GM18507 (cell line): ENCODE measurements at places on chromosomes 3 and 15.

DNA sequence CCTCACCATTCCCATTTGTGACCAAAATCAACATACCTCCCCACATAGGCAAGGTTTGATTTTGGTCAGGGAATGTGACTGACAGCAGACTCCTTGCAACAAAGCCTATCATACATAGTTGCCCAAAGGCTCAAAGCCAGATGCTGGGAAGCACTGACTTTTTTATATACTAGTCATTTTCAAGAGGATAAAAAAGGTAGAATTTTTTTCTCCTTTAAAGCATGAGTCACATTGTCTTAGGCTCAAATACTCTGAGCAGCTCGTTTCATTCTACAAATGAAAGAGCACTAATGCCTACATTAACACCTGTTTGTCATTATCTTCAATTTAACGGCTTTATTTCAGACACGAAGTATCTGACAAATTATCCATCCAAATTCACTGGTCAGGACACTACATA lies 36.2 kb downstream of the ICE2 start:
- no peak for DNase-seq

GRCh38 chr3:4756855-4757574 lies 222.2 kb upstream of the BHLHE40 start:
- DNase-seq, result no peak

DNA sequence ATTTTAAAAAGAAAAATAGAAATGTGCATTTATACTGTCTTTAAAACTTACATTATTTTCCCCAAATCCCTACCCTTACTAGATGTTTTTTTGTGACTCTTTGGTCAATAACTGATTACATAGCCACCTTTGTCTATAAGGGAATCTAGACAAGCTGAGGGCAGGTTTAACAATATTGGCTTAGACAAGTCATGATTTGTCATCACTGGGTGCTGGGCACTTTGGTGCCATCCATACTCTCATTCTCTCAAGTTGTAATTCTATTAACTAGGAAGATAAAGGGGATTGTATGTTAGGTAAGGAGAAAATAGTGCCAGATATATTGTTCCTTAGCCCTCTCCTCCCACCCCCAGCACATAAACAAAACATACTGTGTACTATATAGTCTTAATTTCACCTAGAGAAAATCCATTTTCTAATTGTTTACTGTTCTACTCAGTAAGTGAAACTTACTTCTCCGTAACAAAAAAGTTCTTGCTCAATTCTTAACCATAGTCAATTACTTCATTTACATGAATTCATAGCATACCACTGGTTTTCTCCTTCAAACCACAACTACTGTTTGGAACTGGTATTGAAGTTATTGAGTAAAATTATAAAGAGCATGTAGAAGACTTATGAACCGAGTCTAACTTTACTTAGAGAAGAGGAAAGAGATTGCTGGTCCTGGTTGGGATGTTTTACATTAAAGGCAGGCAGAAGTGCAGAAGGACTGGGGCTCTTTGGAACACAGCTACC lies 877.1 kb downstream of the PDCD6IP start:
- no peak for DNase-seq

DNA sequence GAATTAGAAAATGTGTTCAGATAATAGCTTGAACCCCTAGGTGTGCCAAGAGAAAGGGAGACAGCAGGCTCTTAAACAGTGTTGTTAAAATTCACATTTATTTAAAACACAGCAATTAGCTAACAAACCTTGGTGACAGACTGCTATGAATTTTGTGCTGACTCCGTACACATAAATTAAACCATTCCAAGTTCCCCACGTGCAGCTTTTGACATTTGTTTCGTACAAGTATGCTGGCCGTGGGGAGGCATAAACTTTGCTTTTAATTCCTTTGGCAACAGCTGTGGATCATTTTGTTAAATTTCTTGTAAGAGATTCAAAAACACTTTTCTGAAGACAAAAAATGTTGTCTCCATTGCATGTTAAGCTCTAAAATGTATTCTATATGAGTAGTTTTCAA lies 465.3 kb downstream of the FGF12 start:
- no peak for DNase-seq

DNA sequence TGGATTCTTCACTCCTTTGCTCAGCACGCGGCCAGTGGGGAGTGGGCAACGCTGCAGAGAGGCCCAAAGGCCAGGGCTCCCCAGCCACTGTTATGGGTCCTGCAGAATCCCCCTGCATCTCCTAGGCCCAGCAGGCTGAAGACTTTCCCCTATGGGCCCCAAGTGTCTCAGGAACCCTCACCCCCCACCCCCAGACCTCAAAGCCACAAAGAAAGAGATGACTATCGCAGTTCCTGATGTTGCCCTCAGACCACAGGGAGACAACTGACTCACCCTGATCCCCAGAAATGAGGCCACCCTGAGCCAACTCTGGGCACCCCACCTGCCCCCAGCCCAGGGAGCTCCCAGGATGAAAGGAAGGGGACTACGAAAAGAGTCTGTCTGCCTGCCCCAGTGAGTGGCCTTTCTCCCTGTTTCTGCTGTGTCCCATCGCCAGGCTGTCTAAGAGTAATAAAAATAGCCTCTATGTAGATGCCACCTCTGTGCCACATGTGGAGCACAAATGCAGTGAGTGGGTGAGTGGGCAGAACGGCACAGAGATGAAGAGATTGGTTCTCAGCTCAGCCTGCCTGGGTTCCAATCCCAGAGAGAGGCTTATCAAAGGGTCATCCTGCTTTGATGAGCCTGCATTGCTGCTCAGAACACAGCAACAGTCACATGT lies 283.0 kb downstream of the UACA start:
- DNase-seq, result no peak

DNA sequence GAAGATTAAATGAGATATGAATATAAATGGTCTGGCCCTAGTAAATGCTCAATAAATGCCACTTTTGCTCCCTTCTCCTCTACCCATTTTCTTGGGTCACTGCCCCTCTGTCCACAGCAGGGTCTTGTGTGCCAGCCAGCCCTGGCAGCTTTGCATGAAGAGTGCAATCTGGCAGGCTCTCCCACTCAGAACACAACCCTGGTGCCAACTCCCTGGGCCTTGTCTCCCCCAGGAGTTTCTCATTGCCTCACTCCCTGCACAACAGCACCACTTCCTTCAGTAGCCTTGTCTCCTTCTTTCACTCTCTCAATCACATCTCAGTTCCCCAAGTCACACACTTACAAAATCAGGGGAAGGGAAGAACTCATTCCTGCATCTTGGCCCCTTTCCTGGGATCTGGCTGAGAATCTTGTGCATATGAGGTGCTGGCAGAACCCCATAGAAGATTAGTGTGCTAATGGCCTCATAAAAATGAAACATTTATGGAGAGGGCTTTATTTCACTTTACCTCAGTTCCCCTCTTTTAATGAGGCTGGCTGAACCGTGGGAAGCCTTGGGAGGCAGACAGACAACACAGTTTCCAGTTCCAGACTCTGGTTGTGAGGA lies 445.9 kb upstream of the PROK2 start:
- DNase-seq, result no peak

DNA sequence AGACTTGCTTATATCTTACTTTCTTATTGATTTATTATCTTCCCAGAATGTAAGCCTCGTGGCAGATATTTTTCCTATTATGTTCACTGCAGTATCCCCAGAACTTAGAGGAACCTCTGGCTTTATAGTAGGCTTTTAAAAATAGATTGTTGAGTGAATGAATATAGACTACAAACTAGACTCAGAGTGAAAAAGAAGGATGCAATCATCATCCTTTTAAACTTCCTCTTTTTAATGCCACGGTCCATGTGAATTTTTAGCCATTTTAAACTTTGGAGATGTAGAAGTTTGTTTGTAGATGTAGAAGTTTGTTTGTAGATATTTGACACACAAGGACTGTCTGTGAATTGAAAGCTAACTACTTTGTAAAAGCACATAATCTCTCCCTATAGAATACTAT lies 7.2 kb upstream of the P2RY12 start:
- DNase-seq, result no peak

DNA sequence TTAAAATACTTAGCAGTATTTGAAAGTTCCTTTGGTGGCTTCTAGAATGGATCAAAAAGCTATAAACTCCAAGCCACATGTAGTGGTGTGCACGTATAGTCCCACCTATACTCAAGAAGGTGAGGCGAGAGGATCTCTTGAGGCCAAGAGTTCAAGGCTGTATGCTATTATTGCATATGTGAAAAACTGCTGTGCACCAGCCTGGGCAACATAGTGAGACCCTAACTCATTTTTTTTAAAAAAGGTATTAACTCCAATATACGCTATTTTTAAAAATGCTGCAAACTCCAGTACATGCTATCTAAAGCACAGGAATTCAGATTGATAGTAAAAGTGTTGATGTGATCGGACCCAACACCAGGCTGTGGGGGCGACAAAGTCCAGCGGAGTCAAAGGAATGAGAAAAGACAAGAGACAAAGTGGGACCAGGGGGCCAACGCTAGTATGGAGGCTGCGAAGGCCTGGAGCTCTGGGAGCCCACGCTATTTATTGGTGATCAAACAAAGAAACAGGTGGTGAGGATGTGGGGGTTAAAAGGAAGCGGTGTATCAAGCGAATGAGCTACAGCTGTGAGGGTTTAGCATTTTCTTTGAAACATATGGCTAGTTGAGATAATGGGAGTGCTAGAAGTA lies 66.6 kb downstream of the ARIH1 start:
- no peak for DNase-seq

DNA sequence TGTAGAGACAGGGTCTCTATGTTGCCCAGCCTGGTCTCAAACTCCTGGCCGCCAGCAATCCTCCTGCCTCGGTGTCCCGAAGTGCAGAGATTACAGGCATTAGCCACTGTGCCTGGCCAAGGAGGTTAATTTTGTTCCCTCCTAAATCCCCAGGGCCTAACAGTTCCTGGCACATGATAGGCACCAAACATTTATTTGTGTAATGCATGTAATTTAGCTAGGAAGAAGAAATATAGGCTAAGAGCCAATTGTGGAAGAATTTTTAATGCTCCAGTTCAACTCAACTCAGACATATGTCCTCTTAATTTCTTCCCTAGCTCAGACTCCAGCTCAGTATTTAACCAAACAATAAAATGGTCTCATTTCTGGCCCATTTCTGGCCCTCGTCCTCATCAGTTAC lies 7.7 kb upstream of the ZNF592 start:
- no peak for DNase-seq

DNA sequence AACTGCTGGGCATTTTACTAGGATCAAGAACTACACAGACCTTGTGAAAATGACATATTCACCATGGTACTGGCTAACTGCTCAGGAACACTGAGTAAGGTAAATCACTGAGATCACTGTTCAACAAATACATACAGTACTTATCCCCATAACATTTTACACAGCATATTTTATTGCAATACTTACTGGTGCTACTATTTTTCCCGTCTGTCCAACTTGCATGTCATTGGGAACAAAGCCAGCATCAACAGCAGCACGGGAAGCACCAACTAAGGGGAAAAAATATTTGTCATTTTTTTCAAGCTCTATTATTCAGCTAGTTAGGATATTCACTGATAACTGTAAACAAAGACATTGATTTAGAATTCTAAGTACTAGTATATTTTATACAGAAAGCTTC lies 37.0 kb downstream of the ETFA start:
- no peak for DNase-seq

GRCh38 chr3:178875836-178876235 lies 195.8 kb downstream of the ZMAT3 start:
- DNase-seq, result no peak

GRCh38 chr3:71942432-71943187 lies 157.7 kb upstream of the PROK2 start:
- no peak for DNase-seq

DNA sequence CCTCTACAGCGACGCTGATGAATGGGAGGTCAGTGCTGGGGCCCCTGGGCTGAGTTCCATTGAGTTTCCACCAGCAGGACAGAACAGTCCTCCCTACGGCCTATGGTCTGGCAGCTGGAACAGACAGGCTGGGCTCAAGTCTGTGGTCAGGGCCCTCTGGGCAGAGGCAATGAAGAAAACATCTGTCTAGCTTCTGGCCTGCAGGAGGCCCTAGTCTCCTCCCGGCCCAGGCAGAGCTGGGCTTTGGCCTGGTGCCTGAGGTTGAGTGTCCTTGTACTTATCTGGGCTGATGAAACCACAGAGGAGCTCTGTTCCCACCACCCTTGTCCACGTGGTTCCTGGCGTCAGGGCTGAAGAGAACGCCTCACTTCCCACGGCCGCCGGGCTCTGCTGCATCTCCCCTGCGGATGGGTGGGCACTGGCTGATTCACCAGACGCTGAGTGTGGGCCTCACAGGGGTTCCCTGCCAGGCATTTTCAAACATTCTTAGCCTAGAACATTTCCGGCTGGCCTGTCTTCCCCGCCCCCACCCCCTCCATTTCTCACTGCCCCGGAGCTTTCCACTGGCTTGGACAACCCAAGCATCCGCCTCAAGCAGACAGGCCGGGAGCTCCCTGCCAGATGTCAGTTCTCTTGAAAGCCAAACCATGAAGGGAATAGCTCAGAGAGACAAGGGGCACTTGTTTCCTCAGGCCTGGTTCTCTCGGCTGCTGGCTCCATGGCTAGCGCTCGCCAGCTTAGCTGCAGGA lies 20.3 kb downstream of the PPCDC start:
- DNase-seq, result no peak

DNA sequence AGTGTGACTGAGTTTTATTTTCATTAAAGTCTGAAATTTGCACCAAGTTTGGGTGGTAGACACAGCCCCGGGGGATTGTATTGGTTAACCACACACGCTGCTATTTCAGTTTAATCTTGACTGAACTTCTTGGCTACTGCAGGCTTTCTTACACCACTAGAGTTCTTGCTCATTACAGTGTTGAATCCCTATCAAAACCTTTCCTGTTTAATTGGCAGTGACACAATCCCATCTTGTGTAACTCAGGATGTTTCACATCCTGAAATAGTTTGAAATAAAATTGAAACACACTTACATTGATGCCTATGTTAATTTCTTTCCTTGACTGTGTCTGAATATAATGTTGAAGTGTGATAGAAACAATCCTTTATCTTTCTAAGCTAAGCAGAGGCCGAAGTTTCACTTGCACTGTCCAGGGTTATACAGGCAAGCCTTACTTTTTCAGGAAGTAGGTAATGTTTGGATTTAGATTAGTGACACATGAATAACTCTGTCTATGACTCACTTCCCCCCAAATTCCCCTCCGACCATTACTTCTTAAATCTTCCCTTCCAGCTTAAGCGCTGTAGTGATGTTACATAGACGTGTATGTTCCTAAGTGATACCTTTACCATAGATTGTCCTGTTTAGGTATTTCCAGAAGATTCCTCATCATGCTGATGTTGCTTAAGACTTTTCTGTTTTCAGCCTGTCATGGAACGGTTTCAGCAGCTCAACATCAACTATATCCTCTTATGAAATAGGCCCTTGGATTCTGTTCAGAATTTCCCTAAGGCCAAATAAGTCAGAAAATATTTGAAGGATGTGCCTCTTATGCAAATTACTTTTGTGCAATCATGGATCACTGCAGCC lies 16.8 kb downstream of the ATG7 start:
- DNase-seq, result no peak

- DNase-seq, result no peak
Measured at GRCh38 chr15:45641999-45642932, 7.4 kb downstream of the SQOR start.

GRCh38 chr3:154121701-154122551 lies 736 bp downstream of the ARHGEF26 start:
- no peak for DNase-seq

- DNase-seq, result no peak
Measured at GRCh38 chr3:183907911-183908331, 23.2 kb upstream of the PARL start.

GRCh38 chr15:93860701-93861100 lies 370.7 kb upstream of the MCTP2 start:
- DNase-seq, result no peak
